Body of pancreas (tissue), 4 donors: ENCODE measurements at places on chromosomes 7 and 10.

DNA sequence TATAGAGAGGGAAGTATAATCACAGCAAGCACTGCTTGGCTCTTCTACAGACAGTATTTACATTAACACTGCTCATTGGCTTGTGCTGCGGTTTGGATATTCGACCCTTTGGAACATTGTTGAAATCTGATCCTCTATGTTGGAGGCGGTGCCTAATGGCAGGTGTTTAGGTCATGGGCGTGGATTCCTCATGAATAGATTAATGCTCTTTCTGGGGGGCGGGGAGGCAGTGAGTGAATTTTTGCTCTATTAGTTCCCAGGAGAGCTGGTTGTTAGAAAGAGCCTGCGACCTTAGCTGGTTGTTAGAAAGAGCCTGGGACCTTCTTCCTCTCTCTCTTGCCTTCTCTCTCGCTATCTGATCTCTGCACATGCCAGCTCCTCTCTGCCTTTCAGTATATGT is 77.3 kb upstream of the SVIL start:
- no peak for DNase-seq

GRCh38 chr7:13577566-13578145 is 411.8 kb downstream of the ETV1 start:
- DNase-seq = no peak

DNA sequence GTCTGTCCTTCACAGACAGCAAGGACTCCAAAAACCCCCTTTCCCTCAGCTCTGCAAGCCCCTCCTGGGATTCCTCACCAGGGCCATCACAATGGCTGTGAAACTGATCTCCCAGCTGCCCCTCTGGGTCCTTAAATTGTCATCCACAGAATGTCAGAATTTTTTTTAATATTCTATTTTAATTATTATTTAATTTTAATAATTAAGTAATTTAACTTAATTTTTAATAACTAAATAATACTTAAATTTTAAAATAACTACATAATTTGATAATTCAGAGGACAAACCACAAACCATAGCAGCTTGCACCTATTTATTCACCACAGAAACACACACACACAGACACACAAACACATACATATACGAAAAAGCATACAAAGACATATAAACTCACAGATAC is 565.8 kb upstream of the COBL start:
- no peak for DNase-seq

DNA sequence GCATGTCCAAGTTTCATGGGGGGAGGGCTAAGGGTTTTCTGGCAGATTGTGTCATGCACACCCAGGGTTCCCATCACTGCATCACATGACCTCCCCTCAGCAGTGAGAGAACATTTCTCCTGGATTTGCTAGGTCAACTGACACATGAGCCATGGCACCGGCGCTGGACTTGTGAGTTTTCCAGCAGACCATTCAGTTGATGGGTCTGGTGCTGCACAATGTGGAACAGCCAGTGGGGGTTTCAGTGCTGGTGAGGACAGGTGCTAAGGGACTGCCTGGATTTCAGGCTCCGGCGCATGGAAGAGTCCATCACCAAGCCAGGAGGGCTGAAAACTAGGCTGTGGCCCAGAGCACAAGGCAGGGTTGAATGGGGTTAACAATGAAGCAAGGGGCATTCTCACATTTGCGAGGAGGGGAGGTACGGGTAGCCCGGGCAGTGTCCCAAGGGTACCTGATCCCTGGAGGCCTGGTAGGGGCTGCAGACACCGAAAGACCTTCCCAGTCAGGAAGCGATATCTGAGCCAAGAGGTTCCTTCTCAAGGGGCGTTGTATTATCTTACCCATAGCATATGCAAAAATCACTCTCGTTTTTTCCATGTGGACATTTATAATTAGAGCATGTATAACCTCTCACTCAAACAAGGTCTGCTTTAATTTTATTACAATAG is 203.0 kb downstream of the TNS3 start:
- peak; percentile 11 for DNase-seq

DNA sequence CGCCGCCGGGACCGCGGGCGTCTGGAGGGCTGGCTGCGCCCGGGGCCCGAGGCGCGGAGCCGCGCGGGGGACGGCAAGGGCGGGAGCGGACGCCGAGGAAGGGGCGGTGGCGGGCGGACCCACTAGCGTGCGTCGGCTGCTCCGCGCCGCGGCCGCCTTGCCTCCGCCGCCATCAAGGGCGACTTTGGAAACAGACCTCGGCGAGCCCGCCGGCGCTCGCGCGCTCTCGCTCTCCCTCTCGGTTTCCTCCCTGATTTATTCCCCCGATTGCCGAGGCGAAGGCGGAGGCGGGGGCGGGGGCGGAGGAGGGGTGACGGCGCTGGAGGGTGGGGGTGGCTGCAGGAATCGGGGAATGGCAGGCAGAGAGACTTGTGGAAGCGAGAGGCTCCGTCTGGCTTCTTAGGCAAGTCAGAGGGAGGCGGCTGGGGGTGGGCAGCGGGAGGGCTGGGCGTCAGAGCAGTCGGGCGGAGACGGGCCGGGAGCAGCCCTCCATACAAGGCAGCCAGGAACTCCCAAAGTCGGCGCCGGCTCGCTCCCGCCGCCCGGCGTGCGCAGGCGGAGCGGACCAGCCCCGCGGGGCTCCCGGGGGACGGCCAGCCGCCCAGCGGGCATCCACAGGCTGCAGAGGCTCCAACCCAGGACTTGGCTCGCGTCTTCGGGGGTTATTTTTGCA is at the start of gene CACNA2D1:
Gene CACNA2D1 (minus strand): TSS at position 231 of the 673 bp plus-strand sequence.
- DNase-seq = peak; percentile 67

GRCh38 chr10:61981460-61981859 is 80.0 kb downstream of the ARID5B start:
- DNase-seq = no peak

DNA sequence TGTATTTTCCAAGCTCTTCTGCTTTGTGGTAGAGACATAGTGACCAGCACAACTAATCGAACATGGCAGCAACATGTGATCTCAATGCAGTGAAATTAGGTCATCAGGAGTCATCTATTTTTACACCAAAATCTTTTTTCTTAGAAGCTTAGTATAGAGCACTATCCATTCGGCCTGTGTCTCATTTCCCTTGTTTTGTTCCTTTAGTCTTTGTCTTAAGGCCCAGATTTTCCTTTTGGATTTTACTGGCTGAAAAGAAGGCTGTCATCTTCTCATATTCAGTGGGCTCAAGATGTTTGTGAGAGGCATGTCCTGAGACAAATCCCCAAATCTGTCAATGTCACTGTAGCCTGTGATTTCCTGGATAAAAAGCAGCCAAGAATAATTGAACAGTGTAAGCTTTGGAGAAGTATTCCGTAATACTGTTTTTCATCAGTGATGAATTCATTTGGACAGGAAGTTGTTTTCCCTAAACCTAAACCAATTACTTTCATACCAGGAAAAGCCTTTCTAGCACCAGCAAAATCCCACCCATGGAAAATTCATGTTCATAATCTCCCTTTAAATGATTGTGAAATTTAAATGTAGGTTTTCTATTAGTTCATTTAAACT is 55.2 kb downstream of the MAGI2 start:
- no peak for DNase-seq

GRCh38 chr10:112184379-112184778 is 814 bp upstream of the GPAM start:
- no peak for DNase-seq

- DNase-seq = no peak
Observed at GRCh38 chr7:39948375-39948955, 1.6 kb upstream of the CDK13 start.

- DNase-seq = no peak
Observed at GRCh38 chr10:130728531-130729215, 582.8 kb downstream of the TCERG1L start.

- no peak for DNase-seq
Observed at GRCh38 chr7:2611401-2611800, 20.4 kb upstream of the TTYH3 start.

GRCh38 chr7:150357771-150358427 is 10.7 kb upstream of the REPIN1 start:
- DNase-seq = no peak

DNA sequence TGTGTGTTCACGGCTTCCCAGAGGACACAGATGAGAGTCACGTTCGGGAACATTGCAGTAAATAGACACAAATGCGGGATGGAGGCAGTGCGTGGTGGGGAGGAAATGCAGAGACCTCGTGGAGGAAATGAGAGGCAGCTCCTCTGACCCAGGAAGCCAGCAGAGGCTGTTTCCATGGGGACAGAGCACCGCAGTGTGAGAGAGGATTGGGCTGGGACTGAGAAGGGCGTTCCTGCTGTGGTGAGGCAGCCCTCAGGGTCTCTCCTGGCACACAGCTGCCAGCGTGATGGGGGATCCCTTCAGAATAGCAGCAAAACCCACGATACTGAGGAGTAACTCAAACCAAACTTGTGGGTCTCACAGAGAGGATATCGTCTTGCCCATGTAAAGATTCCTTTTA is 21.7 kb upstream of the BHLHA15 start:
- no peak for DNase-seq

GRCh38 chr10:80185578-80186299 is 19.6 kb downstream of the ANXA11 start:
- DNase-seq = no peak

- DNase-seq = no peak
Observed at GRCh38 chr10:51321980-51322379, 247.7 kb downstream of the PRKG1 start.

GRCh38 chr7:44700322-44700721 is 48.3 kb upstream of the ZMIZ2 start:
- no peak for DNase-seq

- DNase-seq = no peak
Observed at GRCh38 chr10:28970231-28970630, 292.9 kb downstream of the BAMBI start.

DNA sequence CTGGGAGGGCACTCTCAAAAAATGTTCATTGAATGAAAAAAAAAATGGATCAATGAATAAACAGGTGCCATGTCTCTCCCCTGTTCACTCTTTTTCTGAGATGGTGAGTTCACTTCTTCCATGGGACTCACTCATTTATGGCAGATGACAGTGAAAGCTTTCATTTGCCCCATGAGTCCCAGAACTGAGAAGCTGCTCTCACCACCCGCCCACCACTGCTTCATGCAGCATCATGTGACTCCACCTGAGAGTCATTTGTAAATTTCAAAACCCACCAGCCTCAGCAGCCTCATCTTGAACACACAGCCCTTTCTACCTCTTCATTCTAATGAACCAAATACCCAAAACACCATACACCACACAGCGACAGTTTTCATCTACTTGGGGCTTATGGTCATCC is 64.9 kb downstream of the SCRN1 start:
- no peak for DNase-seq

DNA sequence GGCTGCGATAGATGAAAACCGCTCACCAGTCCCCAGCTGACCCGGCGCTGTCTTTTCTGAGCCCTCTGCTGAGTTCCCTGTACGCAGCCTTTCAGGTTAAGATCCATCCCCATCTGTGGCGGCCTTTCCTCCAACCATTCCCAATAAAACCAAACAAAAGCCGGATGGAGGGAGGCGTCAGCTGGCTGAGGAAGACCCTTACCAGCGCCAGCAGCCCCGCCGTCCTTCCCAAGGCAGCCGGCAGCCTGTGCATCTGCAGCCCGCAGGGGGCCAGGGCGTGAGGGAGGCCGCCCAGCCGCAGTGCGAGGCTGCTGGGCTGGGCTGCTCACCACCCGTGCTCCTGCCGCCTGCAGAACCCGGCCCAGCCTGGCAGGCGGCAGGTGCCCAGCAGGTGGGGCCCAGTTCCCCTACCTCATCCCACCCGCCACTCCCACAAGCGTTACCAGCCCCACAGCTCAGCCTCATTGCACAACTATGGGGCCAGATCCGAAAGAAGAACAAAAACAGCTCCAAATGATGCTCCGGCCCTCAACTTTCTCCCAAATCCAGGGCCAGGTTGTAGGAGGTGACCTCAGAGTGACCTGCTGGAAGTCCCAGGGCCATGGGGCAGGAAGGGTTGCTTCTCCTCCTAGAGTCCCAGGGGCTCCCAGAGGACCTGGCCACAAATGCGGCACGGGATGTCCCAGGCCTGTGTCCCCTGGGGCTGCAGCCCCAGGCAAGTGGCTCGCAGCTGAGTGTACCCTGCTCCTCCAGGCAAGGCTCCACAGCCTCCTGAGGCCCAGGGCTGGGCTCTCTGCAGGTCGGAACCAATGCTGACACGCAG is 23.8 kb downstream of the PAPOLB start:
- no peak for DNase-seq

GRCh38 chr7:48089046-48090003 is at the start of gene UPP1:
UPP1 (plus strand) TSS chr7:48089265; CDS start chr7:48094784, 5,519 bp downstream.
- peak; percentile 74 for DNase-seq

DNA sequence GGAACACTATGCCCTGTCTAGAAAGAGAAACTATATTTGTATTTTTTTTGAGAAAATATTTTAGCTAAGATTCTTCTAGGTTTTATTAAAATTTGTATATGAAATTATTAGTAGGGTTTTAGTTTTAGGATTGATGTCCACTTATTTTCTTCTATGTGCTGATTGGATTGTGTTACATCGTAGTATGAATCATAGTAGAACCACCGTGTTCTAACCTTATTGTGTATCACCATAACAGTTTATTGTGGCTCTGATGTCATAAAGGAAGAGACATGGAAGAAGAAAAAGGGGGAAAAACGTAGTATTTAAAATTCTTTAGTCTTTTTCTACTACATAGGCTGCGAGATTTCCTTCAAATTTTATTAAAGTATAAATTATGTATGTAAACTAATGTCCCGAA is 1.9 kb downstream of the AGBL3 start:
- no peak for DNase-seq

- no peak for DNase-seq
Observed at GRCh38 chr7:47931005-47932004, 17.0 kb downstream of the PKD1L1 start.

DNA sequence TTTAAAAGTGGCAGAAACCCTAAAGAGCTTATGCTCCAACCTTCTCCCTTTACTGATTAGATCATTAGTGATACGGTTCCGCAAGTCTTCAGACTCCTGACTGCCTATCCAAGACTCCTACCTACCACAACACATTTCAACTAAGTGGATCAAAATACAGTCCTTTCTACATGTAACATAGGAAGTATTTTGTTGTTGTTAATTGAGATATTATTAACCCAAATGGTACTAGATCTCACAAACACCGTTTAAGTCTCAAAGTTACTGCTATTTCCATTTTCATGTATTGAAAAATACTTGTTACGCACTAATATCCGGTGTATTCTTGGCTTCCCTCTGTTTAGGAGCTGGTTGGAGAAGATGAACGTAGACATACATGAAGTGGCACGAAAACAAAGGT is 1.1 kb downstream of the FAM237B start:
- DNase-seq = no peak

DNA sequence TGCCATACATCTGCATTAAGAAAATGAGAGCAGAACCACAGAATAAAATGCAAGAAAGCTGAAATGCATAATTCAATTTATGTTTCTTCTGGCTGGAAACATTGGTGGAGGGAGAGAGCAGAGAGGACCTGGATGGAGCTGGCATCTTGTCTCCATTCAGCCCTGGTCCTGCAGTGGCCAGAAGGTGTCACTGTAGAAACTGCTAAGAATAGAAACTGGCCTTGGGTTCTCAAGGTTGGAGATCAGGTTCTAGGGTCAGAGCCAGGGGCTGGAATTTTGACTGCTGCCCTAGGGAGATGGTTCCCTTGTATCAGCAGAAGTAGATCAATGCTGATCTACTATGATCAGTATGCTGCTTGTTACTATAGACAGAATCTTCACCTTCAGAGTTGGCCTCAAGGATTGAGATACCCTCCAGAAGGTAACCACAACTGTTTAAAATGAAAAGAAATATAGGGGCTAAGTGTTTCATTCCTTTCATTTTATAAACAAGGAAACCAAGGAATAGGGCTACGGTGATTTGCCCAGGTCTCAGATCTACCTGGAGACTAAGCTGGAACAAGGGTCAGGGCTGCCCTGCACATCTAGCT is 13.1 kb downstream of the TAS2R41 start:
- no peak for DNase-seq

GRCh38 chr10:79310911-79311573 is 36.2 kb upstream of the PPIF start:
- DNase-seq = no peak

- no peak for DNase-seq
Observed at GRCh38 chr10:30705625-30706149, 76.1 kb upstream of the LYZL2 start.
